ENCODE measurements at places on chromosomes 3 and 15.

- peak; percentile 20 for DNase-seq
These were observed 1.5 kb upstream of the SLC35G2 start for GRCh38 chr3:136817448-136817847.

- no peak for DNase-seq
These were observed 33.2 kb downstream of the CBLB start for GRCh38 chr3:105835606-105836005.

GRCh38 chr3:123768480-123769355 is 115.4 kb downstream of the MYLK start:
- no peak for DNase-seq

DNA sequence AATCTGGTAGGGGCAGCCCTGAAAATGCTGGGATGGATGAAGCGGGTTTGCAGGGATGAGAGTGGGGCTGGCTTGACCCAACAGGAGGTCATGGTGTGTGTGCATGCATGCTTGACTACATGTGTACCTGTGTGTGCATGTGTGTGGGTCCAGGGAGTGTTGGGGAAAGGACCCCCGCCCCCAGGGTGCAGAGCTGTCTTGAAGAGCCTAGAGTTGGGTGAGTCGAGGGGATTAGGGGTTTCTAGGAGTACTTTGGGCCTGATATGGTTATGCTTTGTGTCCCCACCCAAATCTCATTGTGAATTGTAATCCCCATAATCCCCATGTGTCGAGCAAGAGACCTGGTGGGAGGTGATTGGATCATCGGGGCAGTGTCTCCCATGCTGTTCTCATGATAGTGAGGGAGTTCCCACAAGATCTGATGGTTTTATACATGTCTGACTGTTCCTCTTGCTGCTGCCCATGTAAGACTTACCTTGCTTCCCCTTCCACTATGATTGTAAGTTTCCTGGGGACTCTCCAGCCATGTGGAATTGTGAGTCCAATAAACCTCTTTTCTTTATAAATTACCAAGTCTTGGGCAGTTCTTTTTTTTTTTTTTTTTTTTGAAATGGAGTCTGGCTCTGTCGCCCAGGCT is 5.2 kb upstream of the LCTL start:
- no peak for DNase-seq

DNA sequence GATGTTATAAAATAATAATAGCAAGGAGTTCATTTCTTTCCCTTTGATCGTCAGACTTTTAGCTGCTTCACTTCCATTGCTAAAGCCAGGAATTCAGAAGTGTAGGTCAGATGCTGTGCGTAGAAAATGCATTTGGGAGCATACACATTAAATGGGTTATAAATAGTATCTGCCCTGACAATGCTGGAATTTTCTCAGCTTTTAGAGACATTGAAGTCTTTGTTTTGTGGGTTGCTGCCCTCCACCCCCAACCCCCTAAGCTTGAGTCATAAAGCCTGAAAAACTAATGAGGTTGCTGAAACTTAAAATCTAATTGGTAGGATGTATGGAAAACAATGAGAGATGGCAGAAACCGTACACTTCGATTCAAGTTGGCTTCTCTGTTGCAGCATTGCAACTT is 81.9 kb downstream of the MITF start:
- no peak for DNase-seq

GRCh38 chr3:141279077-141279967 is 47.7 kb downstream of the PXYLP1 start:
- DNase-seq, result peak; percentile 28

- no peak for DNase-seq
These were observed 457.4 kb upstream of the PROK2 start for GRCh38 chr3:72242326-72242725.

GRCh38 chr15:57921371-57921770 is 144.1 kb downstream of the ALDH1A2 start:
- no peak for DNase-seq

DNA sequence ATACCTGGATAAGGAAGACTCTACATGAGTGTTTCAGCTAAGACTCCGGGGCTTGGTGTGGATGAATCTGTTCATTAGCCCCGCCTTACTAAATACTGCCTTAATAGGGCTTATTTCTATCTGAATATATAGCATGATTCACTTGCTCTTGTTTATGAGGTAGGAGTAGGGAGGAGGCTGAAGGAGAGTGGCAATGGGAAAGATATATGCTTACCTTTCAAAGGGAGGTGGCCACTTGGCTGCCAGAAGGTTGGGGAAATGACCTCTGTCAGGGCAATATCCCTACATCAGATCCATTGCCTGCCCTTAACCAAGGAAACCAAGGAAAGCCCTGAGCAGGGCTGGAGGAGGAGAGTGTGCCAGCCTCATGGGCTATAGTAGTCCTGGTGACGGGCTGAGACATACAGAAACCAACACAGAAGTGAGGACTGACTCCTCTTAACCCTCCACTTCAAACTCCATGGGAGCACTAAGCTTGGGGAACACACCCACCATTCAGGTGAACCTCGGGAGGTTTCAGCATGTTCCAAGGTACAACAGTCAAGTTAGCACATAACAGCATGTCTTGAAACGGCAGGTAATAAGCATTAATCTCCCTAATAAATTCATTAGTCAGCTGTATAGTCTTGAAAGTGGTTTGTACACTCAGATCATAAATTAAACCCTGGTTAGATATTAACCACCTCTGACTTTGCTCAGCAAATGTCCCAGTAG is 80.1 kb downstream of the EOMES start:
- no peak for DNase-seq

DNA sequence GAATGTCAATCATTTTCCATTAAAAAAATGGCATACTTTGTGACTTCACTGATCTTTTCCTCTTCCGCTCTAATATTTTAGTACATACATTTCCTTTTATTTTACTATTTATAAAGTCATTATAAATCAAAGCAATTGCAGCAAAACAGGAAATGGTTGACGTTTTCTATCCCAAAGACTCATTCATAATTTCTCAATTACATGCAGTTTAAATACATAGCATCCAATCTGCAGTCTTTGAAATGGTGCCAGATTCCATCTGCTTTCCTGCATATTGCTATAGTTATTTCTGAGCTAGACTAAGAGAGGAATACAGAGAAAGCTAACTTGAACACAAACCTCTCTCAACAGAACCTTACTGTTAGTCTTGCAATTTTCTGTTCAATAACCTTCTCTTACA is 179.8 kb downstream of the ZPLD1 start:
- no peak for DNase-seq

DNA sequence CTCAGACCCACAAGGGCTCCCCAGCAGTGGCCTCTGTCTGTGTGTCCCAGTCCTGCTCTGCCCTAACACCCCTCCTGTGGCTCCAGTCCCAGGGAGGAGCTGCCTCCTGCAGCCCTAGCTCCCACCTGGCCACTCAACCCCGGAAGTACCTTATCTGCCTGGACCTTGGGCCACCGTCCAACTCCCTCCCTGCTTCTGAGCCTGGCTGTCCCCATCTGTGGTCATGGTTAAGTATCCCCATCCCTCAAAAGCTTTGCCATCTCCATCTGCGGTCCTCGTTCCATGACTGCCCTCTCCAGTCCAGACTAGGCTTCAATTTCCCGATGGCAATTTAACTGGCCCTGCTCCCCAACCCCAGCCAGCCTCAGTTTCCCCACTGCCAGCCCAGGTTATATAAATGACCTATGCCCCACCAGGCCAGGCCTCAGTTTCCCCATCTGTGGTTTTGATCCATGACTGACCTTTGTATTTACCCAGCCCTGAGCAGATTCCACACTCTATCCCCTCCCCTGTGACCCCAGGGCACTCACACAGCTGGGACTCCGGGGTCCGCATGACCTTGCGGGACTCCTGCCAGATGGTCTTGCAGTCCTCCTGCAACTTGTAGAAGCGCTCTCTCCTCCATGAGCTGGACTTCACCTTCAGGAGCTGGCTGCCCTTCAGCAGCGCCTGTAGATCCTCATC is 9.6 kb downstream of the PLCD1 start:
- no peak for DNase-seq

GRCh38 chr3:126617571-126617970 is 37.4 kb downstream of the TXNRD3 start:
- no peak for DNase-seq

DNA sequence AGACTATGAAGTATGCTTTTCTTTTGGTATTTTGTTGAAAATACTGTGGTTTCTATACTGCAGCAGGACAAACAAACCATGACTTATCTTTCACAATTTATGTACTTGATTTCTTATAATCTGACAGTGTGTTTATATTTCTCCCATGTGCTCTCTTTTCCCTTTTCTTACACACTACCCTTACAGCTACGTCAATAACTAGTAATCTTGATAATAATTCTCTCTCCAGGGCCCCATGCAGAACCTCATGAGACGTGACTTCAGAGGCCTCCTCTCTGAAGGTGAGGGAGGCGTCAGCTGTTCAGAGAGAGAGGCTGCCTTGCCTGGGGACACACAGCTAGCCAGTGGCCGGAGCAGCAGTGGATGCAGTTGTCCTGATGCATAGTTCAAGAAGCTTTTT is 35.9 kb downstream of the KY start:
- DNase-seq, result no peak

- DNase-seq, result no peak
These were observed 190.5 kb upstream of the CMC1 start for GRCh38 chr3:28050885-28051284.

- no peak for DNase-seq
These were observed 1068.0 kb upstream of the CADM2 start for GRCh38 chr3:83890763-83891135.

GRCh38 chr3:23389089-23389488 is 186.0 kb downstream of the UBE2E2 start:
- DNase-seq, result no peak

- no peak for DNase-seq
These were observed 14.8 kb downstream of the KLHL6 start for GRCh38 chr3:183540501-183541234.

GRCh38 chr3:128107834-128108233 is 15.8 kb downstream of the RUVBL1 start:
- no peak for DNase-seq

DNA sequence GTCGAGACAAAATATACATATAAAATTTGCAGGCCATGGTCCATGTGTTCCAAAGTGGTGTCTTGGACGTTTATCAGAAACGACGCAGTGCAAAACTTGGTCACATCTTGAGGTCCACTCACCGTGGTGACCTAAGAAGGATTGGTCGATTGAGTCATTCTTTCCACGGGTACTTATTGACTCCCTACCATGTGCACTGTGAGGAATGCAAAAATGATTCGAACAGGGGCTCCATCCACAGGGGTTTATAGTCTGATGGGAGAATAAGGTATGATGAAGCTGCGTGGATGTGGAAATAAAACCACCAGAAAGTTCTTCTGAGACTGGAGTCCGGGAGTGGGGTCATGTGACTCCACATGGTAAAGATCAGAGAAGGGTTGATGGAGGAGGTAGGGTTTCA is 185.2 kb downstream of the ITPR1 start:
- no peak for DNase-seq

GRCh38 chr3:127800508-127800907 is 21.8 kb downstream of the MGLL start:
- no peak for DNase-seq

DNA sequence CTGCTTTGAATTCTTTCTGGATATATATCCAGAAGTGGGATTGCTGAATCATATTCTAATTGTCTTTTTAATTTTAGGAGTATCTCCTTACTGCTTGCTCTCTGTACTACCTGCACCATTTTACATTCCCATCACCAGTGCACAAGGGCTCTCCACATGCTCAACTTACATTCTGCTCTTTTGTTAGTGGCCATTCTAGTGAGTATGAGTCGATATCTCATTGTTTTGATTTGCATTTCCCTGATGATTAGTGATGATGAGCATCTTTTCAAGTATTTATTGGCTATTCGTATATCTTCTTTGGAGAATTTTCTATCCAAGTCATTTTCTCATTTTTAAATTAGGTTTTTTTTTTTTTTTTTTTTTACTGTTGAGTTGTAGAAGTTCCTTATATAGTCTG is 29.5 kb downstream of the PFN2 start:
- DNase-seq, result no peak

DNA sequence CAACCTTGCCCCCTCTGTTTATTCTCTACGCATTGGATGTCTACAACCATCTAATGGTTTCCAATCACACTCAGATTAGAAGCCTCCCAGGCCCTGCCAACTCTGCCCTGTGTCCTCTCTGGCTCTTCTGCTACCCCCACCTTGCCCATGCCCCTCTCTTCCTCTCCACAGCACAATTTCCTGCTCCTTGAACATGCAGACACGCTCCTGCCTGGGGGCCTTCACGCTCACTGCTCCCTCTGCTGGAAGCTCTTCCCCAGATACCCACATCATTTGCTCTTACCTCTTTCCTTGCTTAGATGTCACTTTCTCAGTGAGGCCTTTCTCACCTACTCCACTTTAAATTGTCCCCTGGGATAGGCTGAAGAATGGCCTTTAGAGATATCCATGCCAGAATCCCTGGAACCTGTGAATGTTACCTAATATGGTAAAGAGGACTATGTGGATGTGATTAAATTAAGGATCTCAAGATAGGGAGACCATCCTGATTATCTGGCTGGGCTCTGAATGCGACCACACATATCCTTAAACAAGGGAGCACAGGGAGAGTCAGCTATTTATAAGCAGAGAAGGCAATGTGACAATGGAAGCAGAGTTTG is 9.9 kb downstream of the KY start:
- DNase-seq, result peak; percentile 83

- DNase-seq, result peak; percentile 68
These were observed 121.6 kb downstream of the EEFSEC start for GRCh38 chr3:128274837-128275236.

GRCh38 chr3:170914212-170914611 is 5.8 kb upstream of the EIF5A2 start:
- DNase-seq, result no peak

DNA sequence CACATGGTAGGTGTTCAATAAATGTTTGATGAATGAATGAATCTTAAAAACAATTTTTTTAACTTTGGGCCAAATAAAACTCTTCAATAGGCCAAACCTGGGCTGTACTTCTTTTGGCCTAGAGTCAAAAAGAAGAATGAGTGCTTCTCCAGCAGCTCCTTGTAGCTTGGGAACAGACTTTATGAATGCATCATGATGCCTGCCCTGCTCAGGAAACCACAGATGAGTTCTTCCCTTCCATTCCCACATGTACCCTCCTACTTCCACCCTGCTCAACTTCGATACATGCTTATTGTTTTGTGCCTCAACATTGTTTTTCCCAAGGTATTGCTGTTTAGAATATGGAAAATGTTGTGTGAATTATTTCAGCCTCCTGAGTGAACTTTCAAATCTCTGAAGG is 87.0 kb downstream of the FILIP1L start:
- DNase-seq, result no peak

DNA sequence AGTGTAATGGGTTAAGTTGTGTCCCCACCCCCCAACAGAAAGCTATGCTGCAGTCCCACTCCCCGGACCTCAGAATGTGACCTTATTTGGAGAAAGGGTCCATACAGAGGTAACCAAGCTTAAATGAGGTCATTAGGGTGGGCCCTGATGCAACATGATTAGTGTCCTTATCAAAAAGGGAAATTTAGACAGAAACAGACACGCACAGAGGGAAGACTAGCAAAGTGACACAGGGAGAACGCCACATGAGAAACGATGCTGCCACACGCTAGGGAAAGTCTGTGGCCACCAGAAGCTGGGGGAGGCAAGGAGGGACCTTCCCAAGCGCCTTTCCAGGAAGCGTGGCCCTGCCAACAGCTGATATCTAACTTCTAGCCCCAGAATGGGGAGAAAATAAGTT is 65.4 kb downstream of the RPN1 start:
- no peak for DNase-seq

- DNase-seq, result no peak
These were observed 33.6 kb upstream of the OCA2 start for GRCh38 chr15:28132524-28133275.
